T47D (cell line): ENCODE measurements at places on chromosomes 4 and X.

DNA sequence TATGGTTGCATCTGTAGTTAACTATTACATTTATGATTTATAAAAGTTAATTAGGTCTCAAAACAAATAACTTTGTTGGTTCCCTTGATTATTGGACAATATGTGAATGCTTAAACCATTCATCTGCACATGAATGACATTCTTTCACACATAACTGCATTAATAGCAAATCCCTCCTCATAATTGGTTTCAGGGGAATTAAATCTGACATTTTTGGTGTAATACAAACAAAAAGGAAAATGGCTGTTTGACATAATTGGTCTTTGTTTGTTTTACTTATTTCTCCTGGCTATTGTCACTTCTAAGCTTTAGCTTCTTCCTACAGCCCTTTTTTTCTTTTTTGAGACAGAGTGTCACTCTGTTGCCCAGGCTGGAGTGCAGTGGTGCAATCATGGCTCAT is 71.9 kb downstream of the TBC1D9 start:
- no peak for DNase-seq

DNA sequence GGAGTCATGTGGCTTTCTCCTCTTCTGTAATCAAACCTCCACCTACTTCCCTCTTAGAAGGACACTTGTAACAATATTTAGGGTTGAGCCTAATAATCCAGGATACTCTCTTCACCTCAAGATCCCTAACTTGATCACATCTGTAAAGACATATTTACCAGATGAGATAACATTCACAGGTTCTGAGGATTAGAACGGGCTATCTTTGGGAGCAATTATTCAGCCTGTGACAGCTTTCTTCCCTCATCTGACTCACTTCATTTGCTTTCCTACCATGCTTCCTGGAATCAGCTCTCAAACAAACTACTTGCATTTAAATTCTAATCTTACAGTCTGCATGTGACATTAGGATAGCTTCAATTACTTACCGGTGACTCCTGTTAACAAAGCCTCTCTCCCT is 133.5 kb upstream of the NDST3 start:
- DNase-seq: no peak

DNA sequence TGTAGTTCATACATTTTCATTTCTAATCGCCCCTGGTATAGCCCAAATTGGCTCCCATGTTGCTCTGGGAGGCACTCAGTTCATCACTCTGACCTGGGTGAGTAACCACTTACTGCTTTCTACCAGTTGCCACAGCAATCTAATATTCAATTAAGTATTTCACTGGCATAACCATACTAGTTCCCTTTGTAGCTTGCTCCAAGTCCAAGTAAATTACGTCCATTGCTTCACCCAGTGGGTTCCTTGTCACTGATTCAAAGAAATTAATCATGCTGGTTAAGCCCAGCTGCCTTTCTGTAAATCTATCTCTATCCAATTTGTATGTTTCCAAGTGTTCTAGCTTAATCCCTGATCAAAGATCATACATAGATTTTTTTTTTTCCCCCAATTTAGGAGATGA is 92.0 kb upstream of the CBR4 start:
- DNase-seq: no peak

- DNase-seq: no peak
Observed at GRCh38 chrX:63993936-63994335, 208.9 kb upstream of the ARHGEF9 start.

GRCh38 chrX:44152852-44153251 is 179.7 kb upstream of the NDP start:
- no peak for DNase-seq

DNA sequence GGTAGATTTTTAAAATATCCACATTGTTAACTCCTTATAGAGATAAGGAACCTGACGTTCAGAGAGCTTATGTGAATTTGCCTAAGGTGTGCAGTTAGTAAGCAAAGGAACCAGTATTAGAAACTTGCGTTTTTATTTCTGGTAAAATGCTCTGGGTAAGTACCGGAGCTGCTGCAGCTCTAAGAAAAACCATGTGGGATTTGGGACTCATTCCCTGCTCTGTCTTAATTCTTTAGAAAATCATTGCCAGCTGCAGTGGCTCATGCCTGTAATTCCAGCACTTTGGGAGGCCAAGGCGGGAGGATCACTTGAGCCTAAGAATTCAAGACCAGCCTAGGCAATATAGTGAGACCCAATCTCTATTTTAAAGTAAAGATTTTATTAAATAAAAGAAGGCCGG is 5.8 kb downstream of the CCKAR start:
- no peak for DNase-seq

GRCh38 chr4:15104825-15105224 is 102.5 kb downstream of the CPEB2 start:
- DNase-seq: no peak

DNA sequence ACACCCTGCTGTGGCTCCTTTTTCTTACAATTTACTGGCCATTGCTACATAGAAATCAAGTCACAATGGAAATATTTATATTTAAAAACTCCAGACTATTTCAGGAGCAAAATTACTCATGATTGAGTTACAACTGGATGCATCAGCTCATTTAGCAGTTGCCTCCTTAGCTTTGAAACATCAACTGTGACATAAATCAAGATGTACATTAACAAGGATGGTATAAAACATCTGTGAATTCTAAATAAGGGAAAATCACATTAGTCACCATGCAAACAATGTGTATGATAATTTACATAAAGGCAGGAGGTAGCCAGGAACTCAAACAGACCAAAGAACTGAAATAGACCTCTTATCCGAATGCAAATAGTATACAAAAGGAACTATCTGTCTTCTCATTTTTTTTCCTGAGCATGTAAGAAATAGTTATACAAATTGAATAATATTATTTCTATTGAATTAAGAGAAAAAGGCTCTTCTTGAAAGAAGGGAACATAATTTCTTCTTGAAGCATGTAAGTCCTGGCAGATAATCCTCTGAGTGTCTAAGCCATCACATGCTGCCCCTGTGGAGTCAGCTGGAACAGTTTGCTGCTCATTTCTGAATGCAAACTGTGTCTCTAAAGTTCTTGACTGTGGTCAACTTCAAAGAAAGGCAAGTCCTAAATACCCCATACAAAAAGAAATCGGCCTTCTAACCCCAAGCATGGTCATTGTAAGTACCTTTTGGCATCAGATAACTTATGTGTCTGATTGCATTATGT is 151.2 kb downstream of the NAA11 start:
- no peak for DNase-seq

DNA sequence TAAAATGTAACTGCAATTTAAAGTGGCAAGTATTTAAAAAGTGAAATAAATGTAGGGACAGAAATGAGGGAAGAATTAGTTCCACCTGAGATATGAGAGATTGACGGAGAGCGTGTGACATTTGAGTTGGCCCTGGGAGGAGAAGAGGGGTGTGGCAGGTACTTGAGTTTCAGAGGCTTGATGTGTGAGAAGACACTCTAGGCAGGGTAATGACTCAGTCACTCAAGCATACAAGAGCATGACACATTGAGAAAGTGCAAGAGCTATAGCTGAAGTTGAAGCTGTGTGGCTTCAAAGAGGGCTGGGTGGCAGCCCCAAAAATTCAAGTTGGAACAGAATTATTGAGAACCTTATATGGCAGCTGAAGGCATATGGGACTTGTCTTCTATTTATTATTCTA is 420.5 kb downstream of the SLITRK2 start:
- no peak for DNase-seq

DNA sequence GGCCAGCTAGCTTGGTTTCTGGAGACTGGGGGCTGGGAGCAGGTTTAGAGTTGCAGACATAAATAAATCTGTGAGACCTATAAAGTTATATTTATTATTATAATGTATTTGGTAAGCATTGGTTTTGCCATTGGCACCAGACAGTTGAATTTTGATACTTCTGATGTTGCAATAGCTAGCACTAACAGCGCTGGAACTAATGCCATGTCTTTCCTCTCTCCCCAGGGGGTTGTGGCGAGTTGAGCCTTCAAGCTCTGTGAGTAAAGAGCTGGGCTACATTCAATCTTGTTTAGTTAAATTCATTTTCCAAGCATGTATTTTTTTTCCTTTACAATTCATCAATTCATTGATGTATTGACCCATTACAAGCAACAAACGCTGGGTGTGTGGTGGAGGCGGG is 358.7 kb upstream of the NR3C2 start:
- DNase-seq: no peak

- DNase-seq: no peak
Observed at GRCh38 chrX:77431227-77431626, 16.0 kb upstream of the FGF16 start.

DNA sequence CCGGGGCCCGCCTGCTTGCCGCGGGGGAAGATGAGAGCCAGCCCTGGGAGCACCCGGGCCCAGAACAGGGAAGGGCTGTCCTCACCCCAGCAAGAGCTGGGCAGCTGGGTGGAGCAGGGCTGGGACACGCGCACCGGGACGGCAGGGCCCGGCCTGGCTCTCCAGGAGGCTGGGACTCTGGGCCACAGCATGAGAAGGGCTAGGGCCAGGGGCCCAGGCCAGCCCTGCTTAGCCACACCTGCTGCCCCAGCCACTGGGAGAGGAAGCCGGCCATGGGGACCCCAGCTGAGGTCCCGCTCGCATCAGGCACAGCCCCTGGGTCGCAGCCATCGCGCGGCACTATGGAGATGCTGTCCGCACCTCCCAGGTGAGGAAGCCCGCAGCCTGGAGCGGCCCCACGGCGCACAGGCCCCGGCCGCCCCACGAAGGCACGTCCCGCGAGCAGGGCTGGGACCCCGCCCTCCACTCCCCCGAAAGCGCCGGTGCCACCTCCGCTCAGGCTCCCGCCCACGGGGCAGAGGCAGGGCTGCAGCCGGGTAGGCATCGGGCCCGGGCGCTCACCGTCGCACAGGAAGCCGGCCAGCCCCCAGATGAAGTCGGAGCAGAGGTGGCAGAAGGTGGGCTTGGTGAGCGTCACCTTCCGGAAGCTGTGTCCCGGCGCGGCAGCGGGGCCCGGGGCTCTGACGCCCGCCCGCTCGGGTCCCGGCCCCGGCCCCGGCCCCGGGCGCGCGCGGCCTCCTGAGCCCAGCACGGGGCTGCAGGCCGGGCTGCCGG is 531 bp downstream of the DGKQ start:
- DNase-seq: peak; percentile 33

DNA sequence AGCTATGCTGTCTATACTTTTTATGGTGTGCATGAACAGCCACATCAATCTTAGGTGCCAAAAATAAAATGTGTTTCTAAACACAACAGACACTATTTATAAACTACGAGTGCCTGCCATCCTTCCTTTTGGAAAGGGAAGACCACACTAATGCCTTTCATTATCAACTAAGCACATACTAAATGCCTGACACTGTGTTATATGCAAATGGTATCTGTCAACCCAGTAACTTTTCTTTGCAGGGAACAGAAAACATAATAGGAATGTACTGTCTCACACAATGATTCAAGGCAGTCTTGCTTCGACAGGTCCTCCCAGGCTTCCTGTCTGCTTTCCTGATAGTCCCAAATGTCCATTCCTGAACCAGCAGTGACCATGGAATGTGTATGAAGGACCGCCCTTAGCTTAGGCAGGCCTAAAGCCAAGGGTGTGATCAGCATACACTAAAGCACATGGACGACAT is 43.8 kb downstream of the ADGRA3 start:
- no peak for DNase-seq

DNA sequence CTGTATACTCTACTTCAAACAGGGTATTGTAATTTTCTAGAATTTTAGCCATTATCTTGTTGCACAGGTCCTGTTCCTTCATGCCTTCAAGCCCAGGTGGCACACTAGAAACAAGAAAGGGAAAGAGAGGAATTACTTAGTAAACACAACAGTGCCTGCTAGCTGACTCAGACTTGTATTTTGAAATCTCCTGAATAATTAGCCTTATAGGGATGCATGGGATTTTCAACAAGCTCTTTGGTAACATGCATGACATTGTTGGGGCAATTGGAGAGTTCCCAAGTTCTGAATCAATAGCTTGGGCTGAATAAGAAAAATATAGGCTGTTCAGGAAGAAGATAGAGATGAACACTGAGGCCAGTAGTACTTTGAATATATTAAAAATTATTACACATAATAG is 118.8 kb downstream of the FAM13A start:
- DNase-seq: no peak

GRCh38 chrX:24081661-24082154 is 27.0 kb downstream of the EIF2S3 start:
- DNase-seq: peak; percentile 68

- DNase-seq: no peak
Observed at GRCh38 chr4:54065282-54066087, 1.1 kb upstream of the CHIC2 start.

GRCh38 chr4:24914460-24914859 is 1.6 kb upstream of the CCDC149 start:
- DNase-seq: no peak

DNA sequence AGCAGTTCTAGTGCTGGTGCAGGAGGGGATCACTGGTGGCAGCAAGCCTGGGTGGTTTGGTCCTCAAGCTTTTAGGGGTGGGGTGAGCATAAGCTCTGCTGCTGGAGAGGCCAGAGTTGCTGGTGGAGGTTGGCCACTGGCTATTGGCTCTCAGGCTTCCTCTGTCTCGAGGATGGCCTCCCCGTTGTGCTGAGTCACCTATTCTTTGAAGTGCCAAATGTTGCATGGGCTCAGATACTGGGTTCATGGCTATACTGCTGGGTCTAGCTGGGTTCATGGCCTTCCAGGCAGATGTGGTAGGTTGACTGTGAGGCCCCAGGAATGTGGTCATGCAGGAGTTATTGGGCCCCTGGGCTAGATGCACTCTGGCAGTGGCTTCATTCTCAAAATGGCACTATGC is 466.3 kb downstream of the NAF1 start:
- no peak for DNase-seq

DNA sequence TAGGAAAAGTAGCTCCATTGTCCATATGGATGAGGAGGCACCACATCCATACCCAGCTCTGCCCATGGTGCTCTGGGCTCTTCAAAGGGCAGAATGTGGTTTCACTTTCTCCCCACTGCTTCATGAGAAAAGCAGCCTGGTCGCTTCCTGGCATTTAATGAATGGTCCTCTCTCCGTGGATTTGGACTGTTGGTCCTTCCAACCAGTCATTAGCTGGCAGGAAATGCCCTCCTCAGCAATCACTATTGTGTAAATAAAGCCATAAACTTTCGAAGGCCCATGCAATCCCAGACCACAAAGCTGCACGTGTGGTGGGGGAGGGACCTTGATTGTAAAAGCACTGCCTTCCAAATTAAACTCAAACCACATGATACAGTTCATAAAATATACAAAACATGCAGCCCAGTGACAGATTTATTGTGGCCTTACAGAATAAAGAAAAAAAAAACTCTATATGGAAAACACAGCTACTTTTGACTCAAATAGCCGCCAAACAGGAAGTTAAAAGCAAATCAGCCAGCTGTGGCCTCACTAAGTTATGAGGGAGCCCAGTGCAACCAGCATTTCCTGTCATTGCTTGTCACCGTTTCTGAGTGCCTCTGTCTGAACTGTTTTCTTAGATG is 8.1 kb downstream of the MBNL3 start:
- DNase-seq: no peak

DNA sequence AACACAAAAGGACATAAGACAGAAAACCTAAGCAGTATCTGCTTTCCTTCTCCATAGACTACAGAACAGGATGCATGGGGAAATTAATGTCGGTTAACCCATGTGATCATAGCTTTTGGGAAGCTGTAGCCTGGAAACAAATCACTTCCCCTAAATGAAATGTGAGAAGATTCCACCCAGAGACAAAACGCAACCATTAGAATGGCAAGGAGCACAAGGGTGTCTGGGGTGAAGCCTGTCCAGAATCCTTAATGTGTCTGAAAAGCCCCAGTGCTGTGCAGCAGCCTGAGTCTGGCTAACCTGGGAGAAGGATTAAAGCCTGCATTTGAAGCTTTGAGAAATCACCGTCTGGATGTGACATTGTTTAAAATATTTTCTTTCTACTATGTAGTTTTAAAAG is 213.3 kb downstream of the ANKRD50 start:
- DNase-seq: no peak
